Activated T-cell treated with anti-CD3 and anti-CD28 coated beads, Interleukin-2, amount 50 U/mL, for 72 hours (primary cell): ENCODE measurements at places on chromosomes 2 and 18.

GRCh38 chr18:1487457-1487856 lies 582.8 kb downstream of the ADCYAP1 start:
- H3K4me3 ChIP-seq: no peak overlapping the region
- no peak overlapping the region for H3K27ac ChIP-seq
- no peaks in the 10 kb centered on the region for H3K36me3 ChIP-seq
- H3K27me3 ChIP-seq: no peaks in the 10 kb centered on the region

- peaks cover 2% of the 10 kb centered on the region for H3K36me3 ChIP-seq
- DNase-seq: no peak
- H3K4me1 ChIP-seq: no peaks in the 10 kb centered on the region
- H3K27me3 ChIP-seq: no peaks in the 10 kb centered on the region
These were observed 80.5 kb upstream of the FRZB start for GRCh38 chr2:182946958-182947369.

- no peak overlapping the region for H3K4me3 ChIP-seq
- no peaks in the 10 kb centered on the region for H3K36me3 ChIP-seq
- no peak overlapping the region for H3K27ac ChIP-seq
- DNase-seq: no peak
These were observed 54.7 kb upstream of the ID2 start for GRCh38 chr2:8627019-8627691.

DNA sequence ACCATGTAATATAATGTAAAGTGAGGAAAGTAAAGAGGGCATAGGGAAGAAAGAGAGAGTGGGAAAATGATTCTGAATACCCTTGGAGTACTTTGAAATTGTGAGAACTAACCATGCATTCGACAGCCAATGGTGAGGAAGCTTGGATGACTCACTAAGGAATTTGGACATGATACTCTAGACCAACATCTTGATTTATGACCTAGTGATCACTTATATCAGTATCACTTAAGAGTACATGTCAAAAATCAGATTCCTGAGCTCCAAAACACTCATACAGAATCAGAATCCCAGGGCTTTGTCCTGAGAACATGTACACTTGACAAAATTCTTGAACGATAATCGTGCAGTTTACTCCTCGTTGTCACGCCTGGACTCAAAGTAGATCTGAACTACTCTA lies 1899.8 kb upstream of the PIK3C3 start:
- no peak overlapping the region for H3K4me3 ChIP-seq
- H3K36me3 ChIP-seq: no peaks in the 10 kb centered on the region
- DNase-seq: no peak
- no peak overlapping the region for H3K27ac ChIP-seq
- H3K27me3 ChIP-seq: no peaks in the 10 kb centered on the region
- H3K4me1 ChIP-seq: no peaks in the 10 kb centered on the region

GRCh38 chr2:200905618-200906296 lies 16.6 kb downstream of the NIF3L1 start:
- H3K27me3 ChIP-seq: no peaks in the 10 kb centered on the region
- H3K4me3 ChIP-seq: no peak overlapping the region
- H3K27ac ChIP-seq: no peak overlapping the region
- H3K36me3 ChIP-seq: peaks cover 2% of the 10 kb centered on the region
- H3K4me1 ChIP-seq: peaks cover 10% of the 10 kb centered on the region

- no peaks in the 10 kb centered on the region for H3K27me3 ChIP-seq
- H3K4me1 ChIP-seq: no peaks in the 10 kb centered on the region
- H3K4me3 ChIP-seq: no peak overlapping the region
- H3K27ac ChIP-seq: no peak overlapping the region
These were observed 212.4 kb downstream of the CMPK2 start for GRCh38 chr2:6653281-6653750.

GRCh38 chr2:211611061-211611518 lies 927.5 kb downstream of the ERBB4 start:
- H3K4me1 ChIP-seq: peaks cover 6% of the 10 kb centered on the region
- H3K27ac ChIP-seq: peak overlapping the region; percentile 71
- peak; percentile 6 for DNase-seq
- peak overlapping the region; percentile 67 for H3K4me3 ChIP-seq

DNA sequence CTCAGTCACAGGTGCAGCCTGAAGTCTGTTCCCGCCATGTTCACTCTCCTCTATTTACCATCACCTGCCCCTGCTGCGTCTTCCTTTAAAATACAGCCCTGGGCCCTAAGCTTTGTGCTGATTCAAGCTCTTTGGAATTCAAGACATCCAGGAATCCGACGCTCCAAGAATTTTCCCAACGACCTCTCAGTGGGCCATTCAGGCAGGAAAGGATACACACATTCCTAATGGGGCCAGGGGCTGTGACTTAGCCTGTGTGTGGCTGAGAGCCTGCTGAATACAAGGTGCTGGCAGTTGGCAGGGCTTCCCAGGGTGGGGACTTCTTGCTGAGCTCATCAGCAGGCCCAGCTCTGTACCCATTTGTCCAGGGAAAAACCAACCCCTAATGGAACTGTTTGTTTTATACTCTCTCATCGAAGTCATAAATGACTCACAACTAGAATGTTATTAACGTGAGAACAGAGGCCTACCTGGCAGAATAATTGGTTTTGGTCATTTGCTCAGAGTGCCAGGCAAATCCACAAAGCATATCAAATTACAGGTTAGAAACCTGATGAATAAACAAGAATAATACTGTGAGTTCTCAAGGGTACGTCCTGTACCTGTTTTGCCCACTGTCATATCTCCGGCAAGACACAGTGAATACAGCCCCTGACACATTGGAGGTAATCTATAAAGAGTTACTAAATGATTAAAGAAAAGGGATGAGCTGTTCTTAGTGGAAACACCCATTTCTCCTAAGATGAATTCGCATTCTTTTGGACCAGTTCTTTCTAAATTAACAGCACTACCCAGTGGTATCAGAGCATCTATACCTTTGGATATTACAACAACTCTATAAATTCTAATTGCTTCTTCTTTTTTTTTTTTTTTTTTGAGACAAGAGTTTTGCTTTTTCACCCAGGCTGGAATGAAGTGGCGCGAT lies 12.6 kb upstream of the KCMF1 start:
- H3K4me3 ChIP-seq: no peak overlapping the region
- peaks cover 8% of the 10 kb centered on the region for H3K36me3 ChIP-seq
- peak overlapping the region; percentile 81 for H3K27ac ChIP-seq
- peaks cover 7% of the 10 kb centered on the region for H3K4me1 ChIP-seq
- no peak for DNase-seq

GRCh38 chr2:56749152-56749752 lies 565.5 kb downstream of the CCDC85A start:
- H3K4me3 ChIP-seq: no peak overlapping the region
- H3K4me1 ChIP-seq: no peaks in the 10 kb centered on the region
- no peaks in the 10 kb centered on the region for H3K27me3 ChIP-seq
- H3K27ac ChIP-seq: no peak overlapping the region
- H3K36me3 ChIP-seq: no peaks in the 10 kb centered on the region

DNA sequence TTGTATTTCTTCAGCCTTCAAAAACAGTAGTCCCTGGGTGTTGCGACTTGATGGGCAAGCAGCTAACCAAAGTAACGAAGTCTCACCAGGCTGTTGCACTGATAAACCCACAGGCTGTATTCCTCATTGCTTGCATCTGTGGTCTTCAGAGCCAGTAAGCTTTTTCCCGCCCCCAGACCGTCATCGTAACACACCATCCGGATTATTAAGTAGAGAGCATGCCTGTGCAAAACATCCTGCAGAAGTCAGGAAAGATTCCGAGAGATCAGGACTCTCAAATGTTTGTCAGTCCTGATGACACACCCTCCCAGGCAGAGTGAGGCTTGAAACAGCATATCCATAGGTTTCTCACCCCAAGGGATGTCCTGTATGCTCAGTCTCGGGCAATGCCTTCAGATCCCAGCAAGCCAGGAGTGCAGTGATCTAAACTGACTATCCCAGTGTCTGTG lies 15.9 kb downstream of the ITGB1BP1 start:
- peaks cover 12% of the 10 kb centered on the region for H3K4me1 ChIP-seq
- no peak overlapping the region for H3K4me3 ChIP-seq
- H3K27ac ChIP-seq: no peak overlapping the region
- no peak for DNase-seq

DNA sequence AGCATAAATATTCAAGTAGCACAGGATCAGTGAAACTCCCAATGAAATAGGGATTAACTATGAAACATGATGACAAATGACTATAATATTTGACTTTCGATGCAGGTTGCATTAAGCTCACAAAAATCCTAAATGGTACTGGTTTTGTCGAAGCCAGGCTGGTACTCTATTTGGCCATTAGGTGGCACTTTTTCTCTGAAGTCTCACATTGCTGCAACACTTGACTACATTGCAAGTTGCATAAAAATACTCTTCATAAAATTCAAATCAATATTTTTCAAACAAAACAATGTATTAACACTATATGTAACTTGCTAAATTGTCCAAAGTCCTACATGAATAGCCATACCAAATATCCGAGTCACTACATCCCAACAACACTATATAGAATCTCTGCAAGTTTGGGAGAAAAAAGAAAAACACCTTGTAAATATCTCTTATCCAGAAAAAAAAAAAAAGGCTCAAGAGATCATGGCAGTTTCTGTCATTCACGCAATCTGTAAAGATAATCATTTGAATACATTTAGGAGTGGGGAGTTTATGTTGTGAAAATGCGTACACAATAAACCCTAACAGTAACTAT lies 9.5 kb downstream of the RTTN start:
- peak; percentile 10 for DNase-seq
- no peaks in the 10 kb centered on the region for H3K27me3 ChIP-seq
- H3K36me3 ChIP-seq: peaks cover 14% of the 10 kb centered on the region
- H3K4me3 ChIP-seq: no peak overlapping the region

- no peaks in the 10 kb centered on the region for H3K36me3 ChIP-seq
- H3K27ac ChIP-seq: no peak overlapping the region
- DNase-seq: no peak
- no peaks in the 10 kb centered on the region for H3K27me3 ChIP-seq
These were observed 398.3 kb downstream of the TMX3 start for GRCh38 chr18:68316636-68317035.
